ENCODE measurements at places on chromosomes 11 and 22.

DNA sequence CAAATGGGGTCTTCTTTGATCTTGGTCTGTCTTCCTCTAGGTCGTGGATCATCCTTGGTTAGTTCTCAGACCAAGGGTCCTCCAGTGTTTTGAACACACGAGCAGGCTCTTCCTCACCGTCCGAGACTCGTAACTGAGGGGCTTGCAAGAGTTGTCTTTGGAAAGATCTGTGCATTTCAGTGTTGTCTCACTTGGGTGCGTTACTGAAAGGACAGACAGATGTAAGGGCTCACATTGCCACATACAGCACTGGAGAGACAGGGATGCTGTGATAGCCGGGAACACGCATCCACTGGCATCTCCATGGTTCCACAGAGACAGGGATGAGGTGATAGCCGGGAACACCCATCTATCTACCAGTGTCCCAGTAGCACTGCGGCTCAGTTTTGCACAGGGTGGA, 15.7 kb downstream of the GLB1L2 start:
- no peak for DNase-seq

- no peak for DNase-seq
These were observed 5.1 kb upstream of the NOL12 start for GRCh38 chr22:37681001-37681424.

DNA sequence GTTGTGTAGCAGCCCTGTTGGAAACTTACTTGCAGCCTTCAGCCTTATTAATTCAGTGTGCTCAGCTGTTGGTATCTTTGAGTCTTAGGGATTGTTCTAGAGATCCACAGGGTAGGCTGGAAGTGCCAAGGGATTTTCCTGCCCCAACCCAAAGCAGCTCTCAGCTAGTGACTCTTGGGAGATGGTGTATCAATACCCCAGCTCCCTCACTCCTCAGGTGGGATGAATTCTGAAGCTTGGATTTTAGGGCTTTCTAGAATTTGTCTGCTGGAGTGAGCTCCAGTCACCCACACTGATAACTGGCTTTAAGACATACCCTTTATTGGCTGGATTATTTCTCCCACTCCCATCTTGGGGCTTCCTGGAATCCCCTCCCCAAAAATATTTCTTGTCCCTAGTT, 493.0 kb downstream of the MN1 start:
- no peak for DNase-seq

DNA sequence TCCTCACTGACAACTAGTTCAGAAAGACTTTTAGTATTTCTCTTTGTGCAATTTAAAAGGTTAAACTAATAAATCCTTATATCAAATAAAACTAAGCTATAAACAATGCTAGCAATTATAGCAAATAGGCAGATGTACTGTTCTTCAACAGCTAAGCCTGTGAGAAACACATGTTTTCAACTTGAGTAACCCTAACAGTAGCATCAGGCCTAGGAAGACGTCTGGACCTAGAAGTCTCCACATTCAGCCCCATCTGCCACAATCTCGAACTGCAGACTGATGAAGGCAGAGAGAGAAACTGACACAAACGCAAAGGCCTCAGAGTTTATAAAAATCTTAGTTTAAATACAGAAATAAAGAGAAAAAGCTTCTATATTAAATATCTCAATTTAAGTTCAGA, 2.5 kb downstream of the ST13 start:
- no peak for DNase-seq

DNA sequence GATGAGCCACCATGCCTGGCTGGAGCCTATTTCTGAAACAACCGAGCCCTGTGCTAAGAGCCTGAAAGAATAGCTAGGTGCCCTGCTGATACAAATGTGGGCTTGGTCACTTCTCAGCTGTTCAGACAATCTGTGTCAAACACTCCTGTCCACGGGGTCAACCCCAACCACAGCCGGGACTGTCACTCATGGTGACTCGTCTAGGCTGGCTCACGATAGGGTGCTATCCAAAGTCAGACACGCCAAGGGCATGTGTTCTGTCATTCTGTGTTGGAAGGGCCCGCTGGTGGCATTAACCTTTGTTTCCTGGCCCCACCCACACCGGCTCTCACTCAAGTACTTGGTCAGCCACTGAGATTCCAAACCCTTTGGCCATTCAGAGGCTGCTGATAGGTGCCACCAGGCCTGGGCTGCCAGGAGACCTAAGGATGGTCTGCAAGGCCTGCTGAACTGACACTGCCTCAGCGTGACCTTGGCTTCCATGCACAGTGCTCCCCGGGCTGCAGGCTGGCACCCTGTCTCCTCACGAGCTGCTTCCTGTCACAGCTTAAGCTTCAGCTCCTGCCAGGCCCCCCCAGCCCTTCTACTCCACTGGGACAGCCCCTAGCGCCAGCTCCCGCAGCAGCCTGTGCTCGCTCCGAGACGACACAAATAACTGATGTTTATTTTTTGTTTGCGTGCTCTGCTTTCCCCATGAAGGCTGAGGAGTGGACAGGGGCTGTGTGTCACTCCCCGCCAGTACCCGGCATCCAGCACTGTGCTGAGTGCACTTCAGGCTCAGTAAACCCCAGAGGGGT, 14.2 kb upstream of the CDC42BPG start:
- DNase-seq, result no peak

GRCh38 chr22:50551160-50551752, 5.6 kb downstream of the KLHDC7B start:
- DNase-seq, result no peak

GRCh38 chr22:26564181-26564580, 25.8 kb downstream of the TPST2 start:
- no peak for DNase-seq
